ENCODE measurements at places on chromosomes 4 and X. TPM values are rescaled to one million over a fixed set of nuclear protein-coding genes. Genes with fewer than 3 reads are reported as not detected.
A peak's percentile ranks its signal among the peaks of the same experiment; 100 is the strongest.

GRCh38 chr4:169270810-169271691, at the start of gene SH3RF1:
Gene SH3RF1 (minus strand): TSS chr4:169270956. CDS start chr4:169269212, 1,744 bp downstream.
- peak; percentile 96 for DNase-seq

- DNase-seq = no peak
Observed at GRCh38 chr4:42018451-42018850, 28.1 kb downstream of the SLC30A9 start.

The AMBN gene
- not detected for polyA plus RNA-seq

DNA sequence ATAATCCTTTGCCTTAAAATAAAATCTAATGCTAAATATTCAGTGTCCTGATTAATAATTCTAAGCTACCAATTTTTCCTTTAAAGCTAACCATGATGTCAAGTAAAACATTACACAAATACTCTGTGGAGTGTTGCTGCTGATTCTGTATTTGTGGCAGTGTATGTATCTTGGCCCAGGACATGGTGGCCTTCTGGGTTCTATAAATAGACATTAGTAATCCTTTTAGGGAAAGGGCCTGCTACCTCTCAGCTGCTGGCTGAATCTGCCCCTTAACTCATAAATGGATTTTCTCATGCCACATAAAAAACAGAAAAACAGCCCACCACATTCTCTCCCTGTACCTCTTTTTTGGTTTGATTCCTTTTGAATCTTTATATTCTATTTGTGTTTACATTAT, 1.2 kb upstream of the XK start:
- DNase-seq = no peak

GRCh38 chr4:52244848-52245247, 193.7 kb downstream of the SPATA18 start:
- DNase-seq = no peak

DNA sequence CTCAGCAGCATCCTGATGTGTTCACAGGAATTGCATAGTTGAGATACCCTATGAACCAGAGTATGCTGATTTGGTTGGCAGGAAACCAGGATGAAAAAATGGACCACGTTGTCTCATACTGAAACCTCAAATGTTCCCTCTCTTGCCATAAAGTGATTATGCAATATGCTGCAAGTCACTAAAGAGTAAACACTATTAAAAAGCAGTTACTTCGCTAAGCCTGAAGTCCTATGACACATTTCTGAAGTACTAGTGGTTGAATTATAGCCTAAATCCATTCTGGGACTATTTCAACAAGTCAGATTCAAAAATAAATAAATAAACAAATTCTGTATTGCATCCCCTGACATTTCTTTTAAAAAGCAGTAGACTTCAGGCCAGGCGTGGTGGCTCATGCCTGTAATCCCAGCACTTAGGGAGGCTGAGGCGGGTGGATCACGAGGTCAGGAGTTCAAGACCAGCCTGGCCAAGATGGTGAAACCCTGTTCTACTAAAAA, 106.0 kb upstream of the NAP1L5 start:
- DNase-seq = no peak

The GLRA3 gene
- polyA plus RNA-seq = not detected

The F11 gene
- 1.1 TPM for polyA plus RNA-seq

DNA sequence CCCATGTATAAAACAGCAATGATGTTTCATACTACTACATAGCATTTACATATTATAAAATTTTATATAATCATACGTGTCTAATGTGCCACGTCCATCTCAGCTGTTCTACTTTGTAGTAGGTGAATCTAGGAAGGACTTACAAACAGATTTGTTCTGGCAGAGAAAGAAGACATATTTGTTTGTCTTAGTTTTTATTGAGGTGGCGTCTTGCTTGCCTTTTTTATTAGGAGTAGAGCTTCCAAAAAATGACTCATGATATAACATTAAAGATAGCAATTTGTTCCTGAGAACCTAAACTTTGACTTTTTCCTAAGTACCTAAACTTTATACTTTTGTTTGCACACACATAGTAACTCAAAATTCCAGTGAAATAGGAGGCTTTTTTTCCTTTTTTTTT, 64.6 kb downstream of the CLDN22 start:
- no peak for DNase-seq

GRCh38 chrX:104342065-104342464, 87.3 kb upstream of the ESX1 start:
- DNase-seq = no peak

- no peak for DNase-seq
Observed at GRCh38 chrX:20230406-20230805, 36.3 kb downstream of the RPS6KA3 start.

DNA sequence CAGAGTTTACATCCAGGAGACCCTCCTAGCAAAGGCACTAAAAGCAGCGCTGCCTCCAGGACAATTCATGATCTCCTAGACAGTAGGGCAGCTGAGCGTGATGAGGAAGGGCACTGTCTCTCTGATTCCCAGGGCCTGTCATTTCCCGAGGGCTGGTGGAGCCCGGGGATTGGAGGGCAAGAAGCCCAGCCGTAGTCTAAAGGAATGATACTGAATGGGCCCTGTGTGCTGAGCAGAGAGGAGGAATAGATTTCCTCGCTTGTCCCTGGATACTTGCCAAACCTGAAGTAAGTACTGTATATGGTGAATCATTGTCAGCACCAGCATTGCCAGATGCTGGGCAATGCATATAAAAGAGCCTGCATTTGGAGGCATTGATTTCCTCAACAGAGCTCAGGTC, 88.0 kb upstream of the SLITRK2 start:
- no peak for DNase-seq

DNA sequence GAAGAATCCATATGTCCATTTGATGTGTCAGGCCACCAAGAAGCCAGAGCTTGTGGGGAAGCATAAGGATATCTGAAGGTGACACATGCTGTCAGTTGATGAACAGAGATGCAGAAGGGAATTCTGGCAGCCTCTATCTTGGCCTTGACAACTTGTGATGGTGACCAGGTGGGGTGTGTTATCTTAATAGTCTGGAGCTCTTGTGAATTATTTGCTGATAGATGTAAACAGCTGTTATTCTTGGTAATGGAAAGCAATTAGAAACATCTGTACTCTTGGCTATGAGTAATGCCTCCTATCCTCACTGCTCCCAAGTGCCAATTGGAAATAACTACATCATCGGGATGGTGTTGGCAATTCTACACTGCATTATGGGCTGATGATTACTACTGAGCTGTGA, 51.9 kb downstream of the NAA11 start:
- no peak for DNase-seq

DNA sequence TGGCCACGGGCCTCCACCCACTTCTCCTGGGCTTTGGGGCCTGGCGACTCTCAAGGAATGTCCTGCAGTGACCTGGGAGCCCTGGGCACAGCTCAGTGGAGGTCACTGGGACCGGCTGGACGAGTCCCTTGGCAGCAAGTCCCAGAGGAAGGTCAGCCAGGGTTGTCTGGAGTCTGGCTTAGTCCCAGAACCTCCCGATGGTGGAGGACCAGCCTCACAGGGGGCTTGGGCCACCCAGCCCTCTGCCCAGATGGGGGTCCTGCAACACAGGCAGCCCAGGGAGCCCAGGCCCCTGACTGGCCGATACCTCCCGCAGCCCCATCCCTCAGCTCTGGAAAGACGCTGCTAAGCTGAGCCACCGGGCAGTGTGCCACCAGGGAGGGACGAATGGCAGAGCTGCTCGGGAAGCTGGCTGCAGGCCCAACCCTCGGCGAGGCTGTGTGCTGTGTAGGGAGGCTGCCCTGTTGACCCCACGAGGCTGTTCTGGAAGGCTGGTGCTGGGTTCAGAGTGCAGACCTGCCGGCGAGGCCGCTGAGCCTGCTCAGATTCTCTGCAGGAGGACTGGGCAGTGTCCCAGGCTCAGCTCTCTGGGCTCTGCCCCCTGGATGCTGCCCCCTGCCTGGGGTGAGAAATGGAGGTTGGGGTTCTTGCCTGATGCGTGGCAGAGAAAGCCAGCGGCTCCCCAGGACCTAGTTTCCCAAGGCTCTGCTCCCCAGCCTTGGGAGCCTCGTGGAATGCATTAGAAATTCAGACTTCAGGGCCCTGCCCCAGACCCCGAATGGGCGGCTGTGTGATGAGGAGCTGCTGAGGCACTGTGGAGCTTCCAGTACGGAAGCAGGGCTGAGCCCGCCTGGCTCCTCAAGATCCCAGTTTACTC, 61.7 kb downstream of the ADRA2C start:
- peak; percentile 95 for DNase-seq

- no peak for DNase-seq
Observed at GRCh38 chr4:123631786-123632692, 235.4 kb downstream of the SPRY1 start.

The TREX2 gene
- not detected for polyA plus RNA-seq

The NSUN7 gene
- 4.9 TPM for polyA plus RNA-seq

GRCh38 chr4:99024481-99025275, 29.2 kb downstream of the METAP1 start:
- DNase-seq = no peak

GRCh38 chr4:145881989-145882388, 56.6 kb downstream of the ZNF827 start:
- DNase-seq = no peak

The SLC49A3 gene
- 22.9 TPM for polyA plus RNA-seq

DNA sequence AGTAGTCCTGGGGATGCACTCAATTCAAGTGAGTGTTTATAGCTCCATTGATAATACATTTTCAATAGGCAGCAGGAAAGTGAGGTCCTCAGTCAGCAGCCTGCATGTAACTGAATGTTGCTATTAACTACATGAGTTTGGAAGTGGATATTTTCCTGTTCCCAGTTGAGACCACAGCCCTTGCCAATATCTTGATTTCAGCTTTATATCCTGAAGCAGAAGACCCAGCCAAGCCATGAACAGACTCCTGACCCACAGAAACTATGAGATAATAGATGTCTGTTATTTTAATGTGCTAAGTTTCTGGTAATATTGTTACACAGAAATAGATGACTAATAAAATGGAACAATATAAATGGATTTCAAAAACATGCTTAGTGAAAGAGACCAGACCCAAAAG, 63.7 kb downstream of the VSIG4 start:
- DNase-seq = no peak

DNA sequence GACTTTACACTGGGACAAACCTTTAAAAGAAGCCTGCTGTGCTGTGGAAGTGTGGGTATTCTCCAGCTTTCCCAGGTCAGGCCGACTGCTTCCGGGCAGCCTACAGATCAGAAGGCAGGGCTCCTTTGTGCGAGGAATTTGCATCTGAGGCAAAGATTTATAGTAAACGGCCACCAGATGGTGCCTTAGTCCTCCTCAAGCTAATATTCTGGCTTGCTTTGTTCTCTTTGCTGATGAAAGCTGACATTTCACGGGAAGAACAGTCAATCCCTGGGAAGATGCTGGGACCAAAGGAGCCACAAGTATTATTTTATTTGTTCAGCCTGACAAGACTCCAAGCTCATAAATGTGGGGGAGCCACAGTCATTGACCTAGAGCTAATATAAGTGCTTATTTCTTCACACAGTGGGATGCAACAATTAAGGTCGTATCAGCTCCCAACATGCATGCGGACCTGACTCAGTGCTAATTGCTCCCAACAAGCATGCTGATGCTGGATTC, 120.7 kb upstream of the TRIM2 start:
- no peak for DNase-seq

The MAGEE2 gene
- polyA plus RNA-seq = not detected

DNA sequence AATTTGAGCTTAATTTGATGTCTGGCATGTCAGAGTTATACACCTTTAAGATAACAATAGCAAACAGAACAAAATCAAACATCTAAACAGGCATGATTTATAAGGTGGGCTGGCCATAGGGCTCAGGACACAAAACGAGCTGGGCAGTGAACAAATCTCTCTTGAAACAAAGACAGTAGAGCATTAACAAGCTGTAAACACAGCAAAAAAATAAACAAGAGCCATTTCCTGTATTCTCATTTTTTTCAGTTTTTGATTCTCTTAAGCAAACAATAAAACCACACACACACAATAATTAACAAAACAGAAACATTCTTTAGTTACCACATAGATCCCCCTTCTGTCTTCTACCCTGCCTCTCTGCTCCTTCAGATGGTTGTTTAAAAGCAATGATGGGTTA, 68.3 kb upstream of the TMEM150C start:
- no peak for DNase-seq

GRCh38 chr4:4405358-4405962, 18.6 kb downstream of the NSG1 start:
- DNase-seq = peak; percentile 51

GRCh38 chr4:16864199-16864598, 34.2 kb downstream of the LDB2 start:
- no peak for DNase-seq

The NOA1 gene
- 15.4 TPM for polyA plus RNA-seq

DNA sequence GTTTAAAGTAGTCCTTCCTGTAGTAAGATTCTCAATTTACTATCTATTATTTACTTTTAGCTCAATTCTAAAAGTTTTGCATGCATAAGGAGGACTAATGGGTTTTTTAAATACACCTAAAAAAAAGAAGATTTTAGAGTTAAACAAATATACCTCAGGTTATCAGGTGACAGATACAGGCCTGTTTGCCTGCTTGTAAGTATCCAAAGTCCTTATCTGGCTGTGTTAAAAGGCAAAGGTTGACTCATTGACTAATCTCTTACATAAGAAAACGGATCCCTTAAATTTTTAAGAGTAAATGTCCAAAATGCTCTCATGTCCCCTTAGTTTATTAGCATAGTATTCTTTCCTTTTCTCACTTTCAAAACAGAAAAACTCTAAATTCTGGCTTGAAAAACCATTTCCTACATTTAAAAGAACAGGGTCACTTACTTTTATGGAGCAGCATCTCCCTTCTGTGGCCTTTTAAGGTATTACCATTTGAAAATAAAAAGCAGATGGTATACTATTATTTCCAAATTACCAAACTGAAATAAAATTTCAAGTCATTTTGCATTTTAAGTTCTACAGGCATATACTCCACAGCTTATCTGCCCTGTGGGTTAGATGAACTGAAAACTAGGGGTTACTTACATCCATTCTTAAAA, 4.5 kb downstream of the CBR4 start:
- DNase-seq = no peak

DNA sequence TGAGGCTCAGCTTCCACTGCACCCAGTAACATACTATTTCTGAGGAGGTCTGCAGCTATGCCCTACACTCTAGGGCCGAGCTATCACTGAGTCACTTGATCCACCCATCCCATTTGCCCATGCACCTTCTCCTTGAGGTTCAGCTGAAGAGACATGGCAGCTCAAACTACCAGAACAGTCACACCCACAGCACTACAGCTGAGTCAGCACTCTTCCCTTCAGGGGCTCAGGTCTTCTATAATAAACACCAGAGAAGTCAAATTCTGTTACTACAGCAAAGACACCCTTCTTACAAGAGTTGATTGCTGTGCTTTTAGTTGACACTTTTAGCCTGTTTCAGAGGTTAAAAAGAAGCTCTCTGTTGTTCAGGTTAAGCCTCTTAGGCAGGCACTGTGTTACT, 1696.4 kb upstream of the ADGRL3 start:
- DNase-seq = no peak

All from aorta (tissue), 5 donors.